ENCODE measurements at places on chromosomes 4 and X.

DNA sequence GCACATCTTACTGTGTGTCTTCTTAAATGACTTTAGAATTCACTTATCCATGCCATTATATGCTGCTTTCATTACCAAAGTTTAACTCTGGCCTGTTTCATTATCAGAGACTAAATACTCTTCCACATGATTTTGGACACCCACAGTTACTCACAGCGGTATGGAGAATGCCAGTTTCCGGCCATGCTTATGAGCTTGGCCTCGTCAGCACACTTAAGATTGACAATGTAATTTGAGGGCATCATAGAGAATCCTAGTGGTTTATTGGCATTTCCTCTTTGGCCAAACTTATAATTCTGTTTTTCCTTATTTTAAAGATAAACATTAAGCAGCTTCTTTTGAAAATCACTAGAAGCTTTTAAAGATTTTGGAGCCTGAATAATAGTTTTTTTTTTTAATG is 104.5 kb downstream of the IRF2 start:
- no peak for DNase-seq

- no peak for DNase-seq
Observed at GRCh38 chrX:54560411-54560810, 30.4 kb downstream of the GNL3L start.

DNA sequence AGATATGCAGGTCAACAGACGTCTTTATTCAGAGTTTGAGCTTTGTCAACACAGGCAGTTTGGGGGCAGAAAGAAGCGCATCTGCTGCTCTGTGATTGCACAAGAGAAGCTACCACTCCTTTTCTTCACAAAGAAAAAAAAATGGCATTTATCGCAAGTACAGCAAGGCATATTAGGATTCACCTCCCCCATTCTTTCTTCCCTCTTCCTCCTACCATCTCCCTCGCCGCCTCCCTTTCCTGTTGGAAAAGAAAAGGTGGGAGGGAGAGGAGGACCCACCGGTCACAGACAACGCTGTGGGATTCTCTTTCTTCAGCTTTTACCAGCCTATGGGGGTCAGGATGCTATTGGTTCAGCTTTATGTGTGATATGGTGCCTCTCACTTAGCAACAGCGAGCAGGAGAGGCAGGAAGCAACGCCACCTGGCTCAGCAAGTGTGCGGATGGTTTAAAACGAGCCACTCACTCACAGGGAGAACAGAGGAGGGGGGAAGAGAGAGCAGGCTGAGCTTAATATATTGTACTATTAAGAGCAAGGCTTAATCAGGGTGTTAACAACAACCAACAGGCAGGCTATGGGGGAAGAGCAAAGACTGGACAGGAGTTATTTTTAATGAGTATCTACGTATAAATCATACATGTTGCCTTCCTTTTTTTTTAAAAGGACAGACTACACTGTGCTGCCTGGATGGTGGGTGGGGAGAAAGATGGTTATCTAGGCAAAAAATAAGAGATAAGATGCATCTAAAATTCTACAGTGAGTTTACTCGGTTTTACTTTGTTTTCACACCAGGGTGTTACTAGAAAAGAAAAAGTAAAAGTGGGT is 104.7 kb downstream of the MAML3 start:
- DNase-seq: peak; percentile 69

DNA sequence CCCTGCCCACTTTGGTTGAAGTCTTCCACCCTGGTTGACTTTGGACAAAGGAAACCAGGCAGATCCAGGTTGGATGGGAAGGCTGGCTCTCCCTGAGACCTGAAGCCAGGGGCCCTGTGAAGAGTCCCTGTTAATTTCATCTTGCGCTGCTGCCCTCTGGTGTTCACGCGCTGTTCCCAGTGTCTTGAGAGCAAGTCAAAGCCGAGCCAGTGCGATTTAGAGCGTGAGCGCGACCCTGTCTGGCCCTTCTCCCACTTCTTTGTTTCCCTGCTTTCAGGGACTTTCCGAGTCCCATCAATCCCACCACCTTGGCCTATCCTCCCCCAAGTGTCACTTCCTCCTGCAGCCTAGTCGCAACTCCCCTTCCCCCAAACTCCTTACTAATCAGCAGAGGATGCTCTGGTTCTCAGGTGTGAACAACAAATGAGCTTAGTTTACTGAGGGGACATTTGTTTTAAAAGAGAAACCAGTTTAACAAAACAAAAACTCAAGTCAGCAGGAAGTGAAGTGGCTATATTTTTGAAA is 25.8 kb upstream of the CHRNA9 start:
- peak; percentile 89 for DNase-seq

DNA sequence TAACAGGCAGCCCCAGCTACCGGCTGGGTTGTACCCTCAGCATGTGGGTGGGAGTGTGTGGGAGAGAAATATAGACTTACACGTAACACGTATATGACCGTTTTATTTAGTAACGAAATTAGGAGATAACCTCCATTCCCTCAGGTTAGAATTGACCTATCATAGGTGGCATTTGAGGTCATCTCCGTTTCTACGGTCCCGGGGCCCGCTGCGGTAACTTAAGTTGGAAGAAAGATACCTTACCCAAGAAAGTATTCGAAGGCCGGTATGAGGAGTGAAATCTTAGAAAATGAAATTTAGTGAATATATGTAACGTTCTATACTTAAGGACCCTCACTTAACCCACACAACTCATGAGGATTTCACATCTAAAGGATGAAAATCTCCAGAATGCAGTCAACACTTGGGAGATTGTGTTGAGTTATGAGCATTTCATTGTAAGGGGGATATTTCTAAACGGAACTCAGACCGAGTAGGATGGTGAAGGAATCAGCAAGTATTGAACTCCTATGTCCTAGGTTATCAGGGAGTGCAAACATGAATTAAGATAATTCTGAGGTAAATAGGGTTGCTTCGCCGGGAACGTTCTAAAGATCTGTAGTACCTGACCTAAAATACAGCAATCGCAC is 891 bp downstream of the CISD2 start:
- peak; percentile 16 for DNase-seq

DNA sequence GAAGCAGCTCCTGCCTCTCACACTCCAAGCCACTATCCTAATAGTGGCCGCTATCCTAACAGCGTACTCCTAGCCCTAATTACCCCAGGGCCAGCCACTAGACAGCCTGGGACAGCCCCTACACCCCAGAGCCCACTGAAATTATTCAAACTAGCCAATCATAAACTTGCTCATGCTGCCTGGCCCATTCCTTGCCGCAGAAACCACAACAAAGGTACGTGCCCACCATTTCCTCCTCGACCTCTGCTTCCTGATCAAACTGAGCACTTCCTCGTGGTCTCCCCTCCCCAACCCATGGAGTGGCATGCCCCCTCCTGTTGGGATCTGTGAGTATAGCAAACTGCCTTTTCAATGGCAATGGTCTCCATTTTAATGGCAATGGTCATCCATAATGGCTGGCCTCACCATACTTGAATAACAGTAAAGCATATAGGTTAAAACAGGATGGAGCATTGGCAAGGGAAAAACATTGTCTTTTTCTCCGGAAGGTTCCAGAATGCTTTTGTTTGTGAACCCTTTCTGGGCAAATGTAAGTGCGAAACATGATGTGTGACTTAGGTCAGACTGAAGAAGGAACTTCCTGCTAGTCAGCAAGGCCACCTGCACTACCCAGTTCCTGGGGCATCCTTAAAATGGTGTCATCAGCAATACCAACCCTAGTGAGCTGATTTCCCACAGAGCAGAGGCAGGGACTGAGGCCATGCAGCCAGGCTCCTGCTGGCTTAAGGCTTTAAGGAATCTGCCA is 107.1 kb upstream of the ATP6AP2 start:
- no peak for DNase-seq

GRCh38 chr4:82213485-82214417 is 160.0 kb downstream of the HNRNPD start:
- DNase-seq: no peak

DNA sequence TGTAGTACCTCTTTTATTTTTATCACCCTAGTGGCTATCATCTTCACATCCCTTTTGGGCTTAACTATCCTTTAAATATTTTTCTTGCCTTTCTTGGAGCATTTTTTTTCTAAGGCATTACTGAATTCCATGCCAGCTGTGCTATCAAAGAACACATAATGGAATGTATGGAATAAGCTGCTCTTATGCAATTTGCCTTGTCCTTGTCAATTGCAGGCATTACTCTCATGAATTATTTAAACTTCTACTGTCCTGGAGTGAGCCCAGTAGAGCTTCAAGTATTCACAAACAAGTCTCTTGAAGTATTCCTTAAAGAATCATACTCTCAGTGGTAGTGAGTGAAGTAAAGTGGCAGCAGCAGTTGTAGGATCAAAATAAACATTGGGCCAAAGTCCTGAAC is 144.6 kb upstream of the IGFBP7 start:
- DNase-seq: no peak

- no peak for DNase-seq
Observed at GRCh38 chrX:134010690-134011089, 25.3 kb upstream of the GPC3 start.

DNA sequence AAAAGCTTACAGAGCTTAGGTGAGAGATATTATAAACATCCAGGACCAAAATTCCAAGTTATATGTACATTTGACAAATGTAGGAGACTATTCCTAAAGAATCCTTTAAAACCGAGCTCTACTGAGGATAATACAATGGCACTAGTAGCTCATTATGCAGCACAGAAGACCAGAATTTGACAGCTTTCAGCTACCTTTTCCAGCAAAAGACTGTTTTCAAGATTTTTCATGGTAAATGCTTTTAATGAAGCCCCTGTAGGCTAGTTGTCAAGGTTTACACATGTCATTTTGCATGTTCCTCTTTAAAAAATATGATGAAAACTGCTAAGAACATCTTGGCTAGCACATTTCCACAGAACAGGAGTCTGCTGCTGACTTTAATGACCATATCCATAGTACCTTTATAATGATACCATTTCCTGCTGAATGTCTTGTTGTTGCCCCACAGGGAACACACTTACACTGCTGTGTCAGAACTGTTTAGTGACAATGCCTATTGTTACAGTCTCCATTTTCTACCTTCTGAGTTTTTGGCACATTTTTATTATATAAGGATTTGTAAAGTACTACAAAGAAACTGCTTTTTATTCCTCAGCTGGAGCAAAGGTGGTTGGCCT is 1382.3 kb downstream of the RAPGEF2 start:
- no peak for DNase-seq

GRCh38 chr4:116880625-116881024 is 204.8 kb downstream of the TRAM1L1 start:
- no peak for DNase-seq

DNA sequence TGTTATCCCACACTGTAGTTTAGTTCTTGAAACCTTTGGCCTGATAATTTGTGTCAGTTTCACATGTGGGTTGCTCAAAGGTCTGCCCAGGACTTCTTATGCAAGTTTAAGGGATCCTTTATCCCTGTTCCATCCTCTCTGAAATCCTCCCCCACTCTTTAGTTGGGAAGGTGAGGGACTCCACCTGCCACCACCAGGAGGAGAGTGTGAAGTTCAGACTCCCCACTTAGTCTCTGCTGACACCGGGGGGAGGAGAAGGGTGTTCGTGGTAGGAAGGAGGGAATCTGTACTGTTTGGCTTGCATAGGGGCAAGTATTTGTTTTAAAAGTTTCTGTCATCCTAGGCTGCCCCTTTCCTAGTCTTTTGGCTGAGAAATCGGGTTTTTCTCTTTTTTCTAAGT is 211.8 kb downstream of the PPP4R3C start:
- no peak for DNase-seq

DNA sequence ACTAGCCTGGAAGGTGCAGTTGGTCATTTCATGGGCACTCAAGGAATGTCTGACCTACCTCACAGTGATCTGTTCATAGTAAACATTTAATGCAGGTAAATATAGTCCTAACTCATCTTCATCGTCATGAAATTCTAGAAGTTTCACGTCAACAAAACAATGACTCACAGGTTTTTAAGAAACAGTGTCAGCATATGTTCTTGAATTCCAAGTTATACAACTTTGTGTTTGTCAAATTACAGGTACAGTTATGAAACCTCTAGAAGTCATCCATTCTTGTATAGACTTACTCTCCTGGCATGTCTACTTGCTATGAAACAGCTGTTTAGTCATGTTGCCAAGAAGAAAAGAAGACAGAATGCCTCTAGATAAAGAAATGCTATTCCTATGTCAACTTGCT is 46.6 kb downstream of the AFM start:
- DNase-seq: peak; percentile 6

GRCh38 chr4:124111922-124112321 is 600.6 kb downstream of the ANKRD50 start:
- DNase-seq: peak; percentile 95

- DNase-seq: no peak
Observed at GRCh38 chrX:140503238-140503601, 1.6 kb downstream of the SOX3 start.

- no peak for DNase-seq
Observed at GRCh38 chrX:109578916-109579315, 42.3 kb downstream of the NXT2 start.

DNA sequence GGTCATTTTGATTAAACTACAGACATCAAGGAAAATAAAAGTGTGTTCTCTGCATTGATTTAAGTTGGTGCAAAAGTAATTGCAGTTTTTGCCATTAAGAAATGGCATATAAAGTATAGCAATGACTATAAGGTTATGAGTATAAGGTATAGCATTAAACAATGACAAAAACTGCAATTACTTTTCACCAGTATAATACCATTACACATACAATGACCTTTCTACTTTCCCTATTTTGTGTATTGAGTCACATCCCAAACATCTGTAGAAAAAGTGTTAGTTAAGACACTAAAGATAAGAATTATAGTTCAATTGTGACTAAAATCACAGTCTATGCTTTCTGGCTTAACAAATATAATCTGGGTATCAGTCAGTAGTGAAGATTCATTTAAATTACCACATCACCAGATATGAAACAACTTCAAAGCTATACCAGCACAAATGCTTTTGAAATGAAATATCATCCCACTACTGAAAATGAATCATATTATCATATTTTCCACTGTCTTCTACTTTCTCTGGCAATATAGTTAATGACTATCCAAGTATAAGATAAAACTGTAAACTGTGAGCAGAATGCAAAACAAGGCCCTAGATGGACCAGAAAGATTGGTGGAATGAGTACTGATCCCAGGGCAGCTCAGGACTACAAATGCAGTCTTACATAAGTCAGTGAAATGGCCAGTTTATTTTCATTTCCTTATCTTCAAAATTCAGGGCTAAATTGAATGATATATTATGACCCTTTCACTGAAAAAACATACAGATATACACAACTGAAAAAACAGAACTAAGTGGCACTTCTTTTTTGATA is 241.1 kb downstream of the ANTXR2 start:
- no peak for DNase-seq

DNA sequence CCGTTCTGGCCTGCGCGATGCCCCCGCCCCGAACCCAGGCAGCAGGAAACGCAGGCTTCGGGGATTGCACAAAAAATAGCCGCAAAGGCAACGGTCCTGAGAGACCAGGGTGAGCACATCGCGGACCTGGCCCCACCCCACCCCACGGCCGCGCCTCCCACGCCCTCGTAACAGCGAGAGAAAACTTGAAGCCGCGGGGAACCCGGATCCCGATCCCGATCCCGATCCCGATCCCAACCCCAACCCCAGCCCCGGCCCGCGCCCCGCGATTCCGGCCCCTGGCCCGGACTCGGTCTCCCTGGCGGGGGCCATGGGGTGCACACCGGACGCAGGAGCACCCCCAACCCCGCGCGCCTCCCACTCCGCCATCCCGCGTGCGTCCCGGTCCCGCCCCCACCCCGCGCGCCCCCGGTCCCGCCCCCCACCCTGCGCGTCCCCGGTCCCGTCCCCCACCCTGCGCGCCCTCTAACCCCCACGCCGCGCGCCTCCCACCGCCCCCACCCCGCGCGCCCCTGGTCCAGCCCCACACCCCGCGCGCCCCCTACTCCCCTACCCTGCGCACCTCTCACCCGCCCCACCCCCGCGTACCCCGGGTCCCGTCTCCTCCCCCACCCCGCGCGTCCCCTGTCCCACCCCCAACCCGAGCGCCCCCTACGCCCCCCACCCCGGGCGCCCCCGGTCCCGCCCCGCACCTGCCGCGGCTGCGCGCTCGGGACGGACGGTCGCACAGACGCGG is 29.0 kb downstream of the NOP14 start:
- peak; percentile 49 for DNase-seq

All from choroid plexus epithelial cell (primary cell).